NCI-H2081 treated with DMSO at 0.1 percent for 48 hours (cell line): ENCODE measurements at places on chromosomes 16 and 17.

DNA sequence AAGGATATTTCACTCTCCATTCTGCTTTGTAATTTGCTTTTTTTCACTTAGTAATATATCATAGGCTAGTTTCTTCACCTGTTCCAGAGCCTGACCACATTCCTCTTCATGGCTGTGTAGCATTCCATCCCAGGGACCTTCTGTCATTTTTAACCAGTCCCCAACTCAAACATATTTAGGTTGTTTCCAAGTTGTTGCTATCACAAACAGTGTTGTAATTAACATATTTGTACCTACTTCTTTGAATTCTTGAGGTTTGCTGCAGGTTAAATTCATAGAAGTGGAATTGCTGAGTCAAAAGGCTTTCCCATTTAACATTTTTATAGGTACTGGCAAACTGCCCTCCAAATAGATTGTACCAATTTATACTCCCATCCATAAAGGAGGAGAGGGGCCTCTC lies 65.1 kb upstream of the MED9 start:
- no peak for DNase-seq

DNA sequence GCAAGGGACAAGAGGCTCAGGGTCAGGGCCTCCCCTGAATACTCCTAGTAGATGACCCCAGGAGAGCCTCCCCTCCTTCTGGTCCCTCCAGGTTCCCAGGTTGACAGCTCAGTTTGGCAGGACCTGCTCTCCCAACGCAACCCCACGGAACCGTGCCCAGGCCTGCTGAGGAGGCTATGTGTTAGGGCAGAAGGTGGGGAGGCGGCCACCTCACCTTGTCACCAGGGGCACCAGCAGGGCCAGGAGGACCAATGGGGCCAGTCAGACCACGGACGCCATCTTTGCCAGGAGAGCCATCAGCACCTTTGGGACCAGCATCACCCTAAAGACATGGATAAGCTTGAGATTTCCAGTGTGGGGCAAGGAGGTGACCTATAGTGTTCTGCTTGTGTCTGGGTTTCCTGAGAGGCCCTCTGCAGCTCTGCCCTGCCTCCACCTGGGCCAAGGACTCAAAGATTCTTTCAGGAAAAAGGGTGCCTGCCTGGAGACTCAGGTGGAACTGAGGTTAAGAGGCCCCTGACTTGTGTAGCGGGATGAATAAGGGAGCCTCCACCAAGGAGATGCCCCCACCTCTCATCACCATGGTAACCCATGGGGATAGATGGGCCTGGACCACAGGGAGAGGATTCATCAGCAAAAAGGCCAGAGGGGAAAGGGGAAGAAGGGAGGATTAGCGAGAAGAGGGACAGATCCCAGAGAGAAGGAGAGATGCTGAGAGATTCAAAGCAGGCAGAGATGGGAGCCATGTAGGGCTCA lies 10.7 kb downstream of the COL1A1 start:
- DNase-seq = no peak

GRCh38 chr16:55367301-55367811 lies 43.4 kb downstream of the IRX6 start:
- no peak for DNase-seq

DNA sequence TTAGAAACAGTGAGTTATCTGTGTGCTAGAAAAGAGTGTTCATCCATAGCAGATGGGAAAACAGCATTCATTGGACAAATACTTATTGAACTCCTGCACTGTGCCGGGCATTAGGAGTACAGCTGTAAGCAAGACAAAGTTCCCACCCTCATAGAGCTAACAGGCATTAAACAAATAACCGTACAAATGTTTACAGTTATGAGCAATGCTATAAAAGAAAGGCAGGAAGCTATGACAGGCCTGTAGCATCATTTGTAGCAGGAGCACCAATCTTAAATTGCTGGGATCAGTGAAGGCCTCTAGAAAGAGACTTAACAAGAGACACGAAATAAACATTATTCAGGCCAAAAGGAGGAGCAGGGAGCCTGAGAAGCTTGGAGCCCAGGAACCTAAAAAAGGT lies 15.6 kb downstream of the SDR42E1 start:
- DNase-seq = no peak

- DNase-seq = no peak
Measured at GRCh38 chr16:74094962-74095361, 201.7 kb upstream of the PSMD7 start.

GRCh38 chr16:79390481-79391051 lies 210.0 kb downstream of the MAF start:
- no peak for DNase-seq

- no peak for DNase-seq
Measured at GRCh38 chr17:42809250-42809649, 10.6 kb downstream of the CNTD1 start.

- no peak for DNase-seq
Measured at GRCh38 chr16:2686912-2687507, 4.7 kb downstream of the KCTD5 start.

DNA sequence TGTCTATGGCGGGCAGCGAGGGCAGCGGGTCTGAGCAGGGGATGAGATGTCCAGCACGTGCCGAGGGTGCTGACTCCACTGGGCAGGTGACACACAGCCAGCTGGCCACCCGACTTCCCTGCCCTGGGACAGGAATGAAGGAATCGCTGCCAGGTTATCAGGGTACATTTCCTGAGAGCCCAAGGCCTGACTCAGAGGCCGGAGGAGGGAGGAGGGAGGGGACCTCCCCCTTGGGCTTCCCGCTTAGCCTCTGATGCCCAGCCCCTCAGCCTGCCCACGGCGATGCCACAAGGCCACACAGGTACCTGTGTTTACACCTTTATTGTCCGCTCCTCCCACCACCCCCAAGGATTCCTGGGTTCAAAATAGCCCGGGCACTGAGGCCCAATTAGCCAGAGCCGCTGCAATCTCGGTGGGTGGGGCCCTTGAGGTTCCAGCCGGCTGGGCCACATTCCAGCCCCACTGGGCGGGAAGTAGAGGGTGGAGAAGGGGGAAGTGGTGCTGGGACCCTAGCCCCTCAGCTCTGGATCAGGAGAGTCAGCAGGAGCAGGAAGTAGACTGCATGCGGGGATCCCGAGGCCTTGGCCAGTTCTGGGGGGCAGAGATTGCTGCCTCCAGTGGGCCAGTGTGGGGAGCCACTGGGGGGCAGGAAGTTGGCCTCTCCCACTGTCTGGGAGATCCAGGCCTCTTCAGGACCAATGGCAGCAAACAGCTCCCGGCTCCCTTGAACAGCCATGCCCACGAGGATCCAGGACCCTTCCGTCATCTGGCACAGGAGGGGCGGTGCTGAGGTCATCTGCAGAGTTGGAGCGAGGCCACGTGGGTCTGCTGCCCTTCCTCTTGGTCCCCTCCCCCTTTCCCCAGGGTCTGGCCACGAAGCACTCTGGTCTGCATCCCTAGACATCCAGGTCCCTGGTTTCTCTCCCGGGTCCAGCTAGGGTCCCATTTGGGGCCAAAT lies 3.4 kb upstream of the PRSS8 start:
- DNase-seq = no peak

GRCh38 chr16:88315543-88316105 lies 67.1 kb upstream of the ZNF469 start:
- DNase-seq = no peak

DNA sequence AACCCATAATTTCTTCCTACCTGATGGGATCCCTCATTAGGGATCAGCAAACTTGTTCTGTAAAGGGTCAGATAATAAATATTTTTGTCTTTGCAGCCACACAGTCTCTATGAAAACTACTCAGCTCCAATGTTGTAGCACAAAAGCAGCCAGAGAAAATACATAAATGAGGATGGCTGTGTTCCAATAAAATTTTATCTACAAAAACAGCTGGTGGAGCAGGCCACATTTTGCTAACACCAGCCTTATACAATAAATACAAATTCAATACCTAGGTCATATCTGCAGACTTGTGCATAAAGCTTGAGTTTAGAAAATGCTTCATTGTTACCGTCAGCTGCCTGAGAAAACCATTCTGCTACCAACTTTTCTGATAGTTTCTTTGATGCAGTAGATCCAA lies 38.4 kb upstream of the INTS2 start:
- no peak for DNase-seq

DNA sequence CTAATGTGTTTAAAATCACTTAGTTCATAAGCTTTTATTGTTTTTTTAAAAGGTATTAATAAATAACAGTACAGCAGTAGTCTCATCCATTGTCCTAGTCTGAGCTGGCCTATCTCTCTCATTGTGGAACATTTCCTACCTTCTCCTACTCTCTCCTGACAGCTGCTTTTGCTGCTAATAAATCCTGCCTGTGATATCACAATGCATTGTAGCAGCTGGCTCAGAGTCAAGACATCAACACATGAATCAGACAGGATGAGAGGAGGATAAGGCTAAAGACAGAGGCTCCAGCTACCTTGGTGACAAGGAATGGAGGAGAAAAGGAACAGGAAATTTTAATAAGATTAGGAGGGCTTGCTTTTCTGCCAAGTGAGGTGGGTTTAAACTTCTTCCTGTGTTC lies 626.1 kb downstream of the HS3ST4 start:
- DNase-seq = no peak

DNA sequence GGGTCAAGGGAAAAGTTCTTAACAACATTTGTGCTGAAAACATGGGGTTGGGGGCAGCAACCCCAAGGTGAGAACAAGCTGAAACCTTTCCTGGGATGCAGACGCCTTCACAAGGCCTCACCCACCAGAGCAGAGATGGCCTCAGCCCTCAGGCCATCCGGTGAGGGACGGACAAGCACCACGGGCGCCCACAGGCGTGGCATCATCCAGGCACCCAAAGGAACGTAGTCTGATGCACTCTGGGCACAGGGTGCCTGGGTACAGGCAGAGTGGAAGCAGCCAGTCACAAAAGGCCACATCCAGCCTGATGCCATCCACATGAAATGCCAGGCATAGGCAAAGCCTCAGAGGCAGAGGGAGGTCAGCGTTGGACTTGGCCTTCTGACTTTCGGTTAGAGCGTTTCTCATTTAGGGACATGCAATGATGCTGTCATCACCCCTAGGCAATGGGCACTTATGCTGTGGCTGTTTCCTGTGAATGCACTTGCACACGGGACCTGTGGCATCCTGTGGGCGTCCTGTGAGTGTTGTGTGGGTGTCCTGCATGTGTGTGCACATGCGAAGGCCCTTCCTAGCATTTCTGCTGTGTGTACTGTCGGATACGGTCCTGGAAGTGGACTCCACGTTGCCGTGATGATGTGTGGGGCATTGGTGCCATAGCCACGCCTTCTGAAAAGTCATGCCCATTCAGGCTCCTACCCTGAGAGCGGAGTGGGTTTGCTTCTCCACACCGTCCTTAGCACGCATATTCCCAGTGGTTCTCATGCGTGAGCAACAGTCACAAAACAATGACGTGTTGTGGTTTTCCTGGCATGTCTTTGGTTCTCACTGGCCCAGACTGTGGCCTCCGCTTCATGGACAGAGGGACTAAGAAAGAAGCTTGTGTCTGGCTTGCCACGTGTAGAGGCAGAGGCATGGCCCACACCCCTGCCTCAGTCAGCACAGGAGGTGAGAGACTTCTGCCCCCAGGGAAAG lies 52.7 kb upstream of the ZNF469 start:
- DNase-seq = no peak

- no peak for DNase-seq
Measured at GRCh38 chr16:56691885-56692284, 9.6 kb downstream of the MT1X start.

DNA sequence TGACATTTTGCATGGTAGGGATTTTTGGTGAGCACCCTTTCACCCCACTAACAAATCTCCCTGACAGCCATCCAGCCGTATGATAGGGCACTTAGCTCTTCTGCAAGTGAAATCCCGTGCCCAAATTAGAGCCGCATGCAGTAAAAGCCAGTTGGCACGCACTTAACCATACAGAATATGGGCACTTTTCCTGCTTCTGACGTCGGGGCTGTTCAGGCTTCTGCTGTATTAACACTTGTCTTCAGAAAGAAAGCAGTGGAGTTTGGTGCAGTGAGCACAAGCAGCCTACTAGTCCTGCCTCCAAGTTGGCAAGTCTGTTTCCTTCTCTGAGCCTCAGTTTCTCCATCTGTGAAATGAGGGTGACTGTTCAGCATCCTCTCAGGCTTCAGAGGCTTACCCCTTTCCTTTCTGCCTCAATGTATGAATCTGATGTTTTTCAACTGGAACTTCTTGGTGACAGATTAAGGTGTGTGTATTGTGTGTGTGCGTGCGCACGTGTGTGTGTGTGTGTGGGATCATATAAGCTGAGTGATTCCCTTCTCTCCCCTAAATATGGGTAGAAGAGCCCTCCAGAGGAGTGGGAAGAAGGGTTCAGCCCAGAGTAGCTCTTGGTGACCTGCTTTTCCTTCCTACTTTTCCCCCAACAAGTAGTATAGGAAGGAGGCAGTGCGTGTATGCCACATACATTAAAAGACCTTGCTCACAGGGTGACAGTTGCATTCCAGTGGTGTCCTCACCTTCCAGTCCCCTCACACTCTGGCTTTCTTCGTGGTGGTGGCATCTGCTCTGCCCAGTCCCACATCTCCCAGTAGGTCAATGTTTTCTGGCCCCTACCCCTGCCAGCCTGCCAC lies 19.0 kb downstream of the IGF2BP1 start:
- DNase-seq = no peak

DNA sequence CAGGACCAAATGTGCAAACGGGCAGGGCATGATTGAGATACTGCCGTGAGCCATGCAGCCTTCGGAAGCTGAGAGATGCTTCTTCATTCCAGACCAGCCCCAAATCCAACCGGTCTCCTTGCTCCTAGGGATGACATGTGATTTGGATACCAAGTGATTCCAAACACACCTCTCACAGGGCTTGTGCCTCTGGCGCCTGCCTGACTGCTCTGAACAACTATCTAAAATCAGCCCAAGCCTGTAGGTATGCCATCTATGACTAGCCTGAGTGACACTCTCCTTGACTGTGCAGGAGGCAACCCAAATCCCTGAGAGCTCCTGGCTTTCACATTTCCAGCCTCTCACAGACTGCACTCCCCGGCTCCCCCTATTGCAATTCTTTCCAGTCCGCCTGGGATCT lies 20.3 kb downstream of the DYNC1LI2 start:
- no peak for DNase-seq

DNA sequence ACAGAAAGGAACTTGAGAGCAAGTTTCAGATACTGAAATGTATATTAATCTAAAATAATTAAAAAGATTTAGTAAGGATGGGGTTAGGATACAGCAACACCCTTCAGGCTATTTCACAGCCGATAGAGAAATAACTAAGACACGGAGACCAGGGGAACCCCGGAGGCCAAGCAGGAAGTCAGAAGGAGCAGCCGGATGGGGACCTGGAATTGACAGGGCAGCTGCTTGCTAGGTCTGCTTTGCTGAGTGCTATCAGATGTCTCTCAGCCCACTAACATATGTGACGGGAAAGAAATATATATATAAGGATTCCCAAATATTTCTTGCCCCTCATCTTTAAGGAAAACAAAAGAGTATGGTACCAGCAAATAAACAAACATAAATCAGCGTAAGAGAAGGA lies 154.1 kb upstream of the CDH5 start:
- no peak for DNase-seq

GRCh38 chr16:78489072-78489471 lies 389.6 kb downstream of the WWOX start:
- DNase-seq = no peak

DNA sequence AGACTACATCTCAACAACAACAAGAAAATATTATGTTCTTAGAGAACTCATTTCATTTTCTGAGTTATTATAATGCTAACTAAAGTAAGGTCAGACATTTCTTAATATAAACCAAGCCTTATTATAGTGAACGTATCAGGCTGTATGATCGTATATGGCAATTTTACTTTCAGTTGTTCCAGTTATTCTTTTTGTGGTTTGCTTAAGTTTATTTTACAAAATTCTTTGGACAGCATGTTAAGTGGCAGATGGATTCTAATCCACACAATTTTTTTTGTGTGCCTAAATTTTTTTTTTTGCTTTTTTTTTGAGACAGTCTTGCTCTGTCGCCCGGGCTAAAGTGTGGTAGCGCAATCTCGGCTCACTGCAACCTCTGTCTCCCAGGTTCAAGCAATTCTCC lies 59.0 kb downstream of the VMP1 start:
- DNase-seq = no peak
